Lower lobe of right lung (tissue), 2 donors: ENCODE measurements at places on chromosomes 4 and X. TPM values are rescaled to one million over a fixed set of nuclear protein-coding genes. Genes with fewer than 3 reads are reported as not detected.

DNA sequence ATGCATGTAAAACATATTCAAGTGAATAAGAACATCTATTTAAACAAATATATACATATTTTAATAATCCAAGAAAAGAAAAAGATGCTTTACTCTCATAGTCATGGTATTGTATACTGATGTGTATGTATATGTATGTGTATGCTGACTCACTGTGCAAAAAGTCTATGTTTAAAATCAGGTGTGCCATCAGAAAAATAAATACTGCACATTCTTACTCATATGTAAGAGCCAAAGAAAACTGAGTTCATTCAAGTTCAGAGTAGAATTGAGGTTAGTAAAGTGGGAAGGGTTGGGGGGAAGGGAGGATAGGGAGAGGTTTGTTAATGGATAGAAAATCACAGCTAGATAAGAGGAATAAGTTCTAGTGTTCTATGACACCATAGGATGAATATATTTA is 403.9 kb upstream of the SMIM31 start:
- H3K27ac ChIP-seq = no peak overlapping the region
- no peaks in the 10 kb centered on the region for H3K27me3 ChIP-seq
- no peaks in the 10 kb centered on the region for H3K36me3 ChIP-seq
- H3K4me3 ChIP-seq = no peak overlapping the region
- DNase-seq = no peak

DNA sequence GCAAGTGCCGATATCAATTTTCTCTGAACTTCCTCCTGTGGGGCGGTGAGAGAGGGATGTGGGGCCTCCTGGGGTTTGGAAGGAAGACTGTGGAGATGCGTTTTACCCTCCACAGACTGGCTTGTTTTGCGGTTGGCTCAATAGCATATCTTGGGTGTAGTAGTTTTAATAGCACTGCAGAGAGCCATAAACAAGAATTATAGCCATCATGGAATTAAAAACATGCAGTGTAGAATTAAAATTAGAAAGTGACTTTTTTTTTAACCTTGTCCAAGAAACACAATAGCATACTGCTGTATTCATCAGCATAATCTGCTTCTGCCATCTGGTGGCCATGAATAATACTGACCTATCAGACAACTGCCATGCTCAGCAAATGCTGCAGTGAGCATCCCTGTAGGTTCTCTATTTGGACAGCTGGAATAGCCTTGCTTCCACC is 47.3 kb upstream of the SCML1 start:
- H3K27ac ChIP-seq = no peak overlapping the region
- no peaks in the 10 kb centered on the region for H3K4me1 ChIP-seq
- no peaks in the 10 kb centered on the region for H3K36me3 ChIP-seq
- H3K4me3 ChIP-seq = no peak overlapping the region
- H3K27me3 ChIP-seq = no peaks in the 10 kb centered on the region

DNA sequence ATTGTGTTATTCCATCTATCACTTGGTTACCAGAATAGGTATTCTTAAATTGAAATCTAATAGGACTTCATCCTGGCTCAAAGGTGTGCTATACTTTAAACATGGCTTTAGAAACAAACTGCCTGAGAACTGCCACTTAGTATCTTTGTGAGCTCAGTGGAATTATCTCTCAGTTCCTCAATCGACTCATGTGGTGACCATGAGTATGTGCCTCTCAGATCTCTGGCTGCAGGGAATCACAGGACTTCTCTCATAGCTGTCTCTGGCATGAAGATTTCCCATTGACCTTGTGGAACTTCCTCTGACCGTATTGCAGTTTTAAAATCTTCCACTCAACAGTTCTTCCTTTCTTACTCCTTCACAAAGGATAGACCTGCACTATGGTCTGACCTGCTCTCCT is 681.9 kb upstream of the BOD1L1 start:
- no peaks in the 10 kb centered on the region for H3K4me1 ChIP-seq
- DNase-seq = no peak
- no peak overlapping the region for H3K4me3 ChIP-seq
- no peaks in the 10 kb centered on the region for H3K36me3 ChIP-seq
- H3K27me3 ChIP-seq = no peaks in the 10 kb centered on the region

- no peak for DNase-seq
- no peak overlapping the region for H3K27ac ChIP-seq
- no peak overlapping the region for H3K4me3 ChIP-seq
- no peaks in the 10 kb centered on the region for H3K4me1 ChIP-seq
- no peaks in the 10 kb centered on the region for H3K27me3 ChIP-seq
- H3K36me3 ChIP-seq = no peaks in the 10 kb centered on the region
Measured at GRCh38 chr4:16686195-16686594, 212.2 kb downstream of the LDB2 start.

- peak; percentile 62 for DNase-seq
- H3K27ac ChIP-seq = no peak overlapping the region
- no peaks in the 10 kb centered on the region for H3K36me3 ChIP-seq
Measured at GRCh38 chrX:12901486-12901885, 4.9 kb upstream of the TLR8 start.

GRCh38 chrX:153903238-153903980 is 1.1 kb upstream of the AVPR2 start:
- no peaks in the 10 kb centered on the region for H3K36me3 ChIP-seq
- no peak for DNase-seq
- peak overlapping the region; percentile 18 for H3K27ac ChIP-seq

DNA sequence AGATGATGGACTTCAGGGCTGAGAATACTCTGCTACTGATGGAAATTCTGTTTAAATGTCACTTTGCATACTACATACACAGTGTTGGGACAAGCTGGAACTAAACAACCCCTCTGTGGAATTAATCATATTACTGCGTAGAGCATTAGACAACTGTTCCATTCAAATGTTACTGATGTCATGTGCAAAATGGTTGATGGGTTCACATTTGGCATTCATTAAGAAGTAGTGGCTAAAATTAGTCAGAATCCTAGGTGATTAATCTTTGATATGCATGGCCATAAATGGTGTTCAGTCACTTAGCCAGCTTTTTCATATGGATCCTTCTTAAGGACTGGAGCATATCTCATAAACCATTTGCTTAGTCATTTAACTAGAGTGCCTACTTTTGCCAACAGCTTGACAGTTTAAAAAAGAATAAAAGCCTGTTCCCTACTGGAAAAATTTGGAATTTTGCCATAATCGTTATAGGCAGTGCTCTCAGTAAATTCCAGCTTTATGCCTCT is 105.2 kb downstream of the RNF150 start:
- no peaks in the 10 kb centered on the region for H3K27me3 ChIP-seq
- no peaks in the 10 kb centered on the region for H3K36me3 ChIP-seq
- no peak for DNase-seq
- H3K4me3 ChIP-seq = no peak overlapping the region
- H3K27ac ChIP-seq = no peak overlapping the region

- H3K4me3 ChIP-seq = no peak overlapping the region
- no peaks in the 10 kb centered on the region for H3K27me3 ChIP-seq
- no peak for DNase-seq
- no peak overlapping the region for H3K27ac ChIP-seq
Measured at GRCh38 chrX:138923805-138924204, 212.3 kb upstream of the FGF13 start.

- no peaks in the 10 kb centered on the region for H3K4me1 ChIP-seq
- H3K27me3 ChIP-seq = no peaks in the 10 kb centered on the region
- DNase-seq = no peak
- no peak overlapping the region for H3K27ac ChIP-seq
- no peak overlapping the region for H3K4me3 ChIP-seq
Measured at GRCh38 chr4:168361365-168362024, 42.9 kb upstream of the DDX60 start.

- no peak overlapping the region for H3K4me3 ChIP-seq
- peaks cover 46% of the 10 kb centered on the region for H3K4me1 ChIP-seq
- no peaks in the 10 kb centered on the region for H3K27me3 ChIP-seq
- H3K27ac ChIP-seq = peak overlapping the region; percentile 84
- DNase-seq = peak; percentile 82
- H3K36me3 ChIP-seq = no peaks in the 10 kb centered on the region
Measured at GRCh38 chrX:65601530-65602220, 65.8 kb upstream of the MSN start.

DNA sequence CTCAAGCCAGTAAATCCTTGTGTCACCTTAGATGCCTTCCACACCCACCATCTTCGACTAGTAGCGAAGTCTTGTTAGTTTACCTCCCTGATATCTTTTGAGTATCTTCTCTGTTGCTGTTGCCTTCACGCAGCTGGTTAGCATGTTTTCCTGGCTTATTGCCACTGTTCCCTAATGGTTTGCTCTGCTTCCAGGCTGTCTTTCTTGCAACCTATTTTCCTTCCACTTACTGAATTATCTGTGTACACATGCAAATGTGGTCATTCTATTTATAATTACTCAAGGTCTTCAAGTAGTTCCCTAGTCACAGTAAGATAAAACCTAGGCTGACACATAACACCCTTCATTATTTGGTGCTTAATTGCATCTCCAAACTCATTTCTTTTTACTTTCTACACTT is 89.5 kb downstream of the UGT8 start:
- H3K4me1 ChIP-seq = no peaks in the 10 kb centered on the region
- no peaks in the 10 kb centered on the region for H3K27me3 ChIP-seq
- no peak for DNase-seq
- no peak overlapping the region for H3K27ac ChIP-seq
- no peak overlapping the region for H3K4me3 ChIP-seq
- H3K36me3 ChIP-seq = no peaks in the 10 kb centered on the region

DNA sequence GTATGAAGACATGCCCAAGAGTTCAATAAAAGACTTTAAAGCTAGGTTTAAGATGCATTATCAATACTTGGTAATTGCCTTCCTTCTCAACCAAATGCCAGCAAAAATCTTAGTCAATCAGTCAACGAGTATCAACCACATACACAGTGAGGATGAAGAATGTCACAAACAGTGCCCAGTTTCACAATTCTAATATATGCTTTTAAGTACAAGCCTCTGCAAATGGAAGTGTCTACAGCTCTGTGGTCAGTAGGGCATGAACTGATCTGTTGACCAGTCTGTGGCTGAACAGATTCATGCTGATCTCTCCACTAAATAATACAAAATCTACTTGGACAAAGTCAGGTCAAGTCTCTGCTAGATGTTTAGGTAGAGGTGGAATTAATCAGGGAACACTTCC is 27.9 kb downstream of the PPARGC1A start:
- H3K27me3 ChIP-seq = no peaks in the 10 kb centered on the region
- no peak for DNase-seq
- no peak overlapping the region for H3K4me3 ChIP-seq
- peaks cover 1% of the 10 kb centered on the region for H3K4me1 ChIP-seq
- no peaks in the 10 kb centered on the region for H3K36me3 ChIP-seq

DNA sequence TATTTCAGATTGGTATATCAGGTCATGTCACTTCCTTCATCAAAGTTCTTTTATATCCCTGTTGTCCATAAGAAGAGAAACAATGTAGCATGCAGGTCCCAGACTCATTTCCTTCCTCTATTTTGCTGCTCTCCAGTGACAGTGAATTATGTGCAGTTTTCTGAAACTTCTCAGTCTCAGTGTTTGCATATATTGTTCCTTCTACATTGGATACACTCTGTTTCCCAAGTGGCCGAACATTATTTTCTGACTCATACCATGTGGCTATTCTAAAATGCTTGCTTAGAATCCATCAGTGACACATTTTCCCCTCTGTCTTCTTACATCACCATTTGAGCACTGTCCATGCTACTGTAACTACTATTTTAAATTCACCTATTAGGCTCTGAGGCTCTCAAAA is 305.7 kb downstream of the PDHA2 start:
- H3K27me3 ChIP-seq = no peaks in the 10 kb centered on the region
- H3K4me3 ChIP-seq = no peak overlapping the region
- no peak overlapping the region for H3K27ac ChIP-seq
- DNase-seq = no peak

DNA sequence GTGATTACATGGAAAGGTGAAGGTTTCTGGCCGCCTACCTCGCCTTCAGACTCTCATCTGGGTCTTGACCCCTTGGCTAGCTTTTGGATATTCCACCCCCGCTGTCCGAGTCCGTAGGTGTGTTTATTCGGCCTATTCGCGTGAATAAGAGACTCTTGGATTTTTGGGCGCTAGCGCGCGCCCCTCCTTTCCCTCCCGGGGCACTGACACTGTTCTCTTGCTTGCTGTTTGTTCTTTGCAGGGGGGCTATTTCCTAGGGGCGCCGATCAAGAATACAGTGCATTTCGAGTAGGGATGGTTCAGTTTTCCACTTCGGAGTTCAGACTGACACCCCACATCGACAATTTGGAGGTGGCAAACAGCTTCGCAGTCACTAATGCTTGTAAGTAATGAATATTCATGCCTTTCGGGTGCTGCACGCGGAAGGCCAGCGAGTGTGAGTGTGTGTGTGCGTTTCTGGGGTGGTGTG is 932 bp downstream of the GRIA2 start:
- H3K36me3 ChIP-seq = no peaks in the 10 kb centered on the region
- no peak overlapping the region for H3K27ac ChIP-seq
- no peak overlapping the region for H3K4me3 ChIP-seq
- no peaks in the 10 kb centered on the region for H3K4me1 ChIP-seq
- H3K27me3 ChIP-seq = peaks cover 47% of the 10 kb centered on the region
- DNase-seq = no peak

DNA sequence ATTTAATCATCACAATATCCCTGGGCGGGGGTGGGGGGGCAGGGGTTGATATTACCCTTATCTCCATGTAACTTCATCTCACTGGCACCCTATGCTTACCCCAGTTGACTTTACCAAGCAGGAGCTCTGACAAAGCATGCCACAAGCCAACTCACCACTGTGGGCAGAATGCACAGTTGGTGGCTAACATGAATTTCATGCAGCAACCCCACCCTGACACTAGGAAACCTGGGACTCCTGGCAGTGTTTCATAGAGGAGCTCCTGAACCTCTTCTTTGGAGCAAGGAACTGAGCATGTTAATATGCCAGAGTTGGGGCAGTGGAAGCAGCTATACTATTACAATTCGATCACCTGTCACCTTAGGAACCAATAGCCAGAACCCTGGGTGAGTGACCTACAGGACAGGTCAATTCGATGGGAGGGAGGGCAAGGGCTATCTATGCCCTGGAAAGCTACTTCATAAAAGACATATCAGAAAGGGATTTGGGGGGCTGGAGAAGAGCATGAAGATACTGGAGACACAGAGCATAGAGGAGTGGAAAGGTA is 97.2 kb upstream of the ACSL4 start:
- no peaks in the 10 kb centered on the region for H3K36me3 ChIP-seq
- no peaks in the 10 kb centered on the region for H3K27me3 ChIP-seq
- no peak overlapping the region for H3K4me3 ChIP-seq
- peaks cover 5% of the 10 kb centered on the region for H3K4me1 ChIP-seq
- no peak overlapping the region for H3K27ac ChIP-seq

The PABPC1L2B gene
- total RNA-seq = not detected

The HTN3 gene
- not detected for total RNA-seq

The PAPSS1 gene
- 68.2 TPM for total RNA-seq

The CPZ gene
- total RNA-seq = 6.0 TPM
